Activated CD4-positive, alpha-beta T cell treated with anti-CD3 and anti-CD28 coated beads, Interleukin-2, amount 10 ng/mL, durations not matched to agents 7 days and 5 days (primary cell): ENCODE measurements at places on chromosomes 7 and 10. TPM values are rescaled to one million over a fixed set of nuclear protein-coding genes. Genes with fewer than 3 reads are reported as not detected.

Gene EEPD1
- 11.9 TPM for total RNA-seq

Gene SPDYE1
- total RNA-seq: not detected

Gene DENND2A
- total RNA-seq: not detected

DNA sequence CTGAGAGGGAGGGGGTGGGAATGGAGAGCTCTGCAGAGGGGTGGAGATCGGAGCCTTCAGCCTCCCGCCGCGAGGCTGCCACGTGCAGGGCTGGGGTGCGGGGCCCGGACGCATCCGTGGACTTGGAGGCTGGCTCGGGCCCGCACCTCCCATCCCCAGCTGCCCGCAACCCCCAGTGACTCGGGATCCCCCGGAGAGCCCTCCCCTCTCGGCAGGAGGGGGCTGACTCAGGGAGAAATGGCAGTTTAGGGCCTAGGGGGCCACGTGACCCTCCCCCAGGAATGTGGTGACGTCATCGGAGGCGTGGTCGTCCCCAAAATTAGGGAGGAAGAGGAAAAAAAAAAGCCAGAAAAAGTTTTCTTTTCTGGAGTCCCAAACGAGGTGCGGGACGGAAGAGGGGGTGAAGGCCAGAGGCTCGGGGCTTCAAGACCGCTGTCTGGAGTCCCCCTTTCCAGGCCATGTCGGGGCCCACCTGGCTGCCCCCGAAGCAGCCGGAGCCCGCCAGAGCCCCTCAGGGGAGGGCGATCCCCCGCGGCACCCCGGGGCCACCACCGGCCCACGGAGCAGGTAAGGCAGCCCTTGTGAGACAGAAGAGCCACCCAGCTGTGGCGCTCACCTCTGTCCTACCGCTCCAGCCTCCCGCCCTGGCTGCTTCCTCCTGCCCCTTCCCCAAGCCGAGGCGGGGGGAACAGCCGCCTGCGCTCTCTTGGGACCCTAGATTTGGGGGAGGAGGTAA lies at the start of gene TRIP6:
Gene TRIP6 (plus strand): TSS at position 348 of the 736 bp plus-strand sequence. CDS start 111 bp downstream, at position 459.
- peak; percentile 61 for DNase-seq

DNA sequence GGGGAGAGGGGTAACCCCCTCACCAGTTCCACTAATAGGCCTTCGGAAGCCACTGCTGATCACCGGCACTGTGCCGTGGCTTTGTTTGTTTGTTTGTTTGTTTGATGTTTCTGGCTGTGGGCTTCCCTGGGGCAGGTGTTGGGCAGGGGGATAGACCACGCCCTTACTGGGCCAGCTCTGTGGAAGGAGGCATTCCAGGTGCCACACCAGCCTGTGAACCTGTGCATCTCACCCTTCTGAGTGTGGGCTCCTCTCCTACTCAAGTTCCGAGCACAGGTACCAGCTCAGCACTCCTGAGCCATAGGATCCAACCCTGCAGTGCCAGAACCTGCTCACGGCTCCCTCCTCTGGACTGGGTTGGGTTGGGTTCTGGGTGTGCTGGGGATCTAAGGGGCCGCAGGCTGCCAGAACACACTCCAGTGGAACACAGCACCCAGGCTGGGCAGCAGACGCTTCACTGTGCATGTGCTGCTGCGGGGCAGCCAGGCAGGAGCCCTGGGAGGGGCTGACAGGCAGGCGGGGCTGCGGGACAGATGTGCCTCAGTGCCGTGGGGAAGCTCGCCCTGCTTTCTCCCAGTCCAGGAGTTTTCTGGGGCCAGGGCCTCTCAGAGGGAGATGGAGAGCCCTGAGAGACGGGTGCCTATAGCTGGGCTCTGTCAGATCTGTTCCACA lies 1053.9 kb downstream of the CNTNAP2 start:
- no peak for DNase-seq

DNA sequence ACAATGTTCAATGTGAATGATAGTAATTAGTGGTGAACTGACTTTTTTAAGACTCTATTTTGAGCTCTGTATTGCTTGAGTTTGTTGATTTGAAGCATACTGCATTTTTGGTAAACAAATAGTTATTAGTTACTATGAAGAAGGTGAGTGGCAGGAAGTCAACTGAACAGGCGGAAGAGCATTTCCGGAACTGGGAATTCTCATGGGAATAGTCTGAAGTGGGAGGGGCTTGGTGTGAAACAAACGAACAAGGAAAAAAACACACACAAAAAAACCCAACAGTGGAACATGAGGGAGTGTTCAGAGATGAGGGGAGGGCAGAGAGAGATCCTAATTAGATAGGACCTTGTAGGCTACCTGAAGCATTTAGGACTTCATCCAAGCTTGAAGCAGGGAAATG lies 43.9 kb upstream of the C1QL3 start:
- no peak for DNase-seq

GRCh38 chr10:47456079-47456785 lies 27.7 kb downstream of the ANXA8 start:
- no peak for DNase-seq

GRCh38 chr10:126375926-126376554 lies 12.2 kb downstream of the ADAM12 start:
- DNase-seq: no peak

GRCh38 chr7:37045681-37046179 lies 321.4 kb upstream of the AOAH start:
- no peak for DNase-seq

GRCh38 chr7:110521357-110521911 lies 569.5 kb upstream of the LRRN3 start:
- no peak for DNase-seq

DNA sequence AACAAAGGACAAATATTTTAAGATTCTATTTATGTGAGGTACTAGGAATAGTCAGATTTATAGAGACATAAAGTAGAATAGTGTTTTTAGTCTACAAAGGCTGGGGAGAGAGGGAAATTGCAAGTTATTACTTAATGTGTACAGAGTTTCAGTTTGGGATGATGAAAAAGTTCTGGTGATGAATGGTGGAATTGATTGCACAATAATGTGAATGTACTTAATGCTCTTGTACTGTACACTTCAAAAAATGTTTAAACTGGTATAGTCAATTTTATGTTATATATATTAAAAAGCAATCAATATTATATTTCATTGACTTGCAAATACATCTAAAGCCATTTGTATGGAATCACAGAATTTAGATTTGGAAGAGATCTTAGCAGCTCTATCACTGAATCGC lies 213.4 kb downstream of the PPP1R3A start:
- no peak for DNase-seq

GRCh38 chr7:117531595-117532244 lies 51.9 kb downstream of the CFTR start:
- DNase-seq: no peak

DNA sequence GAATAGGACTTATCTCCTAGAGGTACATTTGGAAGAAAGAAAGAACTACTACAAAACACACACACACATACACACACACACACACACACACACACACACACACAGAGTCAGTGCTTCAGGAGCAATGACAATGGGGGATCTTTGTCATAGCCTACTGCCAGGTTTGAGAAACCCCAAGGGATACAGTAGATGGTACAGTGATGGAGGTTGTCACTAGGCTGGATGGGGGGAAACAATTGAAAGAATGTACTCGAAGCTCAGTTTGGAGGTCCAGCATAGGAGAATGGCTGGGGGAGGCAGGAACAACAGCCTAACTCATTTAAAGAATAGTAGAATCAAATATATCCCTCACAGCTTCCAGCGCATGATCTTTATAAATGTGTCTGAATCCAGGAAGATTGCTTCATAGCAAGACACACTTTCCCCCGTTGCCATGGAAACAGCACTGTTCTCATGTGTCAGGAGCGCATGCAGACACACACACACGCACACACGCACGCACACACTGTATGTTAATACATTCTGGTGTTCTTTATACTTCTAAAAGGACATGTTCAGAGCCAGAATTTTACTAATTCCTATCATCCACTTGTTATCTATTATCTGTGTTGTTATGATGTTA lies 32.6 kb upstream of the ZNRF2 start:
- DNase-seq: no peak

GRCh38 chr10:23556727-23557440 lies 118.0 kb downstream of the OTUD1 start:
- no peak for DNase-seq

DNA sequence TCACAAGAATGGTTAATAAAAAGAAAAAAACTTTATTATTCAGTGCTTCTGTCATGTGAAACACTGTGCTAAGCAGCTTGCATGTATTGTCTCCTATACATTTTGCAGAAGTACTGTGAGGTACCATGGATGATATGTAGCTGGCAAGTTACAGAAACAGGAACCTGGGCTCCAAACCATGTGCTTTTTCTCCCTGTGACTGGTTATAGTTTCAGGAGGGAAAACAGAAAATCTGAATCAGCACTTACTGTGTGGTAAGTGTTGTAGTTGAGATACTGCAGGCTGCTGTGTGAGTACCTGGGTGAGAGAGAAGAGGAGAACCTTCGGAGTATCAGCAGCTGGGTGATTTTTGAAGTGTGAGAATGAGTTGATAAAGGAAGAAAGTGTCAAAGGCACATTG lies 285.0 kb downstream of the SUGCT start:
- DNase-seq: no peak
